ENCODE measurements at places on chromosomes 4 and X.

GRCh38 chrX:153317996-153318722 is 3.4 kb downstream of the PNMA6F start:
- DNase-seq: no peak

GRCh38 chrX:112211459-112211858 is 128.9 kb upstream of the TRPC5 start:
- DNase-seq: no peak

- no peak for DNase-seq
Observed at GRCh38 chr4:105280338-105281123, 133.9 kb downstream of the TET2 start.

DNA sequence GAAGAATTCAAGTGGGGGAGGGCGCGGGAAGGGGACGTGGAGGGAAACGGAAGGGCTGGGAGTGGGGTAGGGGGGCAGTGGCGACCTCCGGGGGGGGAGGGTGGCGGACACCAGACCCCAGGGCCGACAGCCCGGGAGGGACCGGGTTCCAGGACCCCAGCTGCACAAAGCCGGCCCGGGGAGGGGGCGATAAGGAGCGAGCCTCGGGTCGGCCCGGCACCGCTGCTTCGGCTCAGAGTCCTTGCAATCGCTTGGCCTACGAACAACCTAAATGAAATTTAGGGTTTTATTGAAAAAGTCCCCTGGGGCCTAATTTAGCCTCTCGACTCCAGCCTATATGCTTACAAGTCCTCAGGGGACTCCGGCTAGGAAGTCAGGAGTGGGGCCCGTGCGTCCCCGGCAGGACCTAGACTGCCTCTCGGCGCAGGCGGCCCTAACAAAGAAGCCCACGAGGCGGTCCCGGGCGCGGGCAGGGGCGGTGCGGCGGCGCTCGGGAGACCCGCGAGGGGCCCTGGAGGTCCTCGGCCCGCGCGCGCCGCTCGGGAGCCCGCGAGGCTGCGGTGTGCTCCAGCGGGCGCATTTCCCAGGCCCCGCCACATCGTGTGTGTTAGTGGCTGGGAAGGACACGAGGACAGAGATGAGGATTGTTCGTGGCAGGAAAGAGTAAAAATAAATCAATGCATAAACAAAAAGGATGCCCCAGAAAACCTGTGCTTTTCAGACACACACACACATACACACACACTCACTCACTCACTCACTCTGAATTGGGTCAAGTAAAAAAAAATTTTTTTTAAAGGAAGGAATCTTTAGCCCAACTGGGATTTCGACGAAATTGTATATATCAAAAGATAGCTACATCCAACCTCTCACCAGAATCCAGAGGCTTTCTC is 70.0 kb downstream of the MGST2 start:
- DNase-seq: no peak

DNA sequence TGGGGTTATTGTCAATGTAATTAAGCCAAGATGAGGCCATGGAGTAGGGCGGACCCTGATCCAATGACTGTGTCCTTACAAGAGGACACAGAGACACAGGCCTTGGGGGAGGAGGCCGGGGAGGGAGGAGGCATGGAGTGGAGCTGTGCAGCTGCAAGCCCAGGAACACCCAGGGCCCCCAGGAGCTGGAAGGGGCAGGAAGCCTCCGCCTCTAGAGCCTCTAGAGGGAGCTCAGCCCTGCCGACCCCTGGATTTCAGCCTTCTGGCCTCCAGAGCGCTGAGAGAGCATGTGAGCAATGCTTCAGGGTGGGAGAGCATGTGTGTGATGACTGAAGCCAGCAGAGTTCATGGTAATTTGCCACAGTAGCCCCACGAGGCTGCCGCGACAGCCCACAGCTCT is 234.6 kb downstream of the AFAP1 start:
- DNase-seq: no peak

- DNase-seq: no peak
Observed at GRCh38 chrX:18422886-18423285, 2.5 kb upstream of the CDKL5 start.

DNA sequence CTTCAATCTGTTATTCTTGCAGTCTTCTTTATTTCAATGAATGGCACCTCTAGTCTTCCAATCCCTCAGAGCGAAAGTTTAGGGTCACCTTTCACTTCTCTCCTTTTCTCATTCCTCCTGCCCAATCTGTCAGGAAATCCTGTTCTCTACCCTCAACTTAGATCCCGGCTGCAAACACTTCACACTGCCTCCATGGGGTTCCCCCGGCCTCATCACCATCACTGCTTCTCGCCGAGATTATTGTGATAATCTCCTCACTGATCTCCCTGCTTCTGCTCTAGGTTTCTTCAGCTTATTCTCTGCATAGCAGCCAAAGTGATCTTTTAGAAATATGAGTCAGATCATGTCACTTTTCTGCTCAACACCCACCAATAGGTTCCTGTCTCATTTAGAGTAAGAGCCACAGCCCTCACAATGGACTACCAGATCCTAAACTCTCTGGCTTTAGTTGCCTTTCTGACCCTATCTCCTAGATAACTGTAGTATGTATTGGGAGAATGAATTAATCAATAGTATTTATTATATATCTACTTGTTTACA is 43.6 kb upstream of the TBC1D9 start:
- DNase-seq: no peak

- no peak for DNase-seq
Observed at GRCh38 chr4:123871341-123871740, 474.7 kb downstream of the SPRY1 start.

GRCh38 chr4:121255986-121256750 is 92.0 kb upstream of the TNIP3 start:
- no peak for DNase-seq

DNA sequence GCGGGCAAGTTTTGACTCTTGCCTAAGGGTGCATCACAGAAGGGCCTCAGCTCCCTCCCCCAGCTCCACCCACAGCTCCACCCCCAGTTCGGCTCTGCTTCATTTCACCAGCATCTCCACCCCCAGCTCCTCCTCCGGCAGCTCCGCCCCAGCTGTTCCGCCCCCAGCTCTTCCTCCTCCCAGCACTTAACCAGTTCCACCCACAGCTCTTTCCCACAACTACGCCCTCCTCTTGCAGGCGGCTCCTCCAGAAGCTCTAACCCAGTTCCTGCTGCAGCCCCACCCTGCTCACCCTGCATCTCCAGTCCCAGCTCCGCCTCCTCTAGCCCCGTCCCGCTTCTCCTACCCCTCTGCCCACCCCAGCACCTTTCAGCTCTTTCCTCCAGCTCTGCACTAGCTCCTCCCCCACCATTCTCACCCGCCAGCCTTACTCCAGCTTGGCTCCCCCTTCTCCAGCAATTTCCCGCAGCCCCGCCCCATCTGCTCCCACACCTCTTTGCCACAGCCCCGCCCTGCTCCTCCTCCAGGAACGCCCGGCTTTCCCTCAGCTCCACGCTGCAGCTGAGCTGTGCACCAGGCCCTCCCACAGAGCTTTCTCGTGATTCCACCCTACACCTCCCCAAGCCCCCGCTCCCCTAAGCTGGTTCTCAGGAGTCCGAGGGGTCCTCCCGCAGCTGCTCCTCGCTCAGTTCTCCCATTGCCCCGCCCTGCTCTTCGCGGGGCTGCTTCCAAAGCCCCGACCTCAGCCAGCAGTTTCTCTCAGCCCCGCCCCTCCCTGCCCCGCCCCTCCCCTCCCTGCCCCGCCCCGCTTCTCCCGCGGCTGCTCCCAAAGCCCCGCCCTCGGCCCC is 1.3 kb upstream of the EOLA1 start:
- DNase-seq: peak; percentile 95

DNA sequence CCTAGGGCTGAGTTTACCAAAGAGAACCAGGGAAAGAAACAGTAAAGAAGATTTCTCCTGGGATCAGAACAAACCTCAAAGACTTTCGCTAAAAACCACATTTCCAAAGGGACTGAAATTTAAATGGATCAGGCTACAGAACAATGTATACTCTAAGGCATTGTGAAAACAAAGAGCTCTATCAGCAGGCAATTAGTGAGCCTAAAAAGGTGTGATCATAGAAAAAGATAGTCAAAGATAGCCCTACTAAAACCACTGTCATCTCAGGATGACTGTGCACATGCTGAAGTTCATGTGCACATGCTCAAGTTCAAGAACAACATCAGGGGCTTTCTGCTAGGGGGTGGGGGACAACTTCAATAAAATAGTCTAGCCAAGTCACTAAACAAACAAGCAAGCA is 12.9 kb upstream of the SMIM10L2A start:
- no peak for DNase-seq

DNA sequence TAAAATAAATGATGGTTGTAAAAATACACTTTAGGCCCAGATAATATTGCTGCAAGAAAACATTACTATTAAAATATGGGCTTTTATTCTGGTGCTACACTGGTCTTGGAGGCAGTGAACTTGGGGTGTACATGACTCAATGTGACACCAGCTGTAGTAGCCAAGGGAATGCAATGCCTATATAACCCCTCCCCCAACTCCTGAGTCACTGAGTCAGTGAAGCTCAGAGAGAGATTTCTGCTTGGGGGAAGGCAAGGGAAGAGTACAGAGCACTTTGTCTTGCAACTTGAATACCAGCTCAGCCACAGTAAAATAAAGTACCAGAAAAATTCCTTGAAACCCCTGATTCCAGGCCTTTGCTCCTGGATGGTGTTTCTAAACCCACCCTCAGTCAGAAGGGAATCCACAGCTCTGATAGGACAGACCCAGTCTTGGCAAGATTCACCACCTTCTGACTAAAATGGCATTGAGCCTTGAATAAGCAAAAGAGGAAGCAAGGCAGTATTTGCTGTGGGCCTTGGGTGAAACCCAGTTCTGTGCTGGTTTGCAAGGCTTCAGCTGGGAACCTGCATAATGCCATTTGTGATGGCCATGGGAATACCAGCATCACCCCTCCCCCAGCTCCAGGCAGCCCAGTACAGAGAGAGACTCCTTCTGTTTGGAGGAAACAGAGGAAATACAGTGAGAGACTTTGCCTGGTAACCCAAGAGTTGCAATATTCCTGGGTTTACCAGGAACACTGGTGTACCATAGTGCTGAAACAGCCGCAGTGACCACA is 209.9 kb downstream of the IQCM start:
- no peak for DNase-seq
